H4 (cell line): ENCODE measurements at places on chromosomes 16 and 17.

GRCh38 chr16:77965346-77965745, 57.0 kb upstream of the CLEC3A start:
- no peak for DNase-seq

DNA sequence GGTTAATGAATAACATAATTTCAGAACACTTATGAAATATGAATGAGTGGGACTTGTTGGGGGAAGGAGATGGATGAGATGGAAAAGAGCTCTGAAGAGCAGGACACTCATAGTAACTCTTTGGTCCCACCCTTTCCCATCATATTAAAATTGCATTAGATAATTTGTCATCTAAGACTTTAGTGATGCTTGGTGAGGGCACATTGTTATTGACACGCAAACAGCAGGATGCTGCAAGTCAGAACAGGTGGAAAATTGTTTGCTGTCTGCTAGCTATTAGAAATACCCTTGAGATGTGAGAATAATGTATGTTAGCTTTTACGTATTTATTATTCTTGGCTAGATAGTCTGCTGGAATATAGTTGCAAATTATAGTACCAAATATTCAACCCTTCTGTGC, 75.7 kb downstream of the TANC2 start:
- no peak for DNase-seq

DNA sequence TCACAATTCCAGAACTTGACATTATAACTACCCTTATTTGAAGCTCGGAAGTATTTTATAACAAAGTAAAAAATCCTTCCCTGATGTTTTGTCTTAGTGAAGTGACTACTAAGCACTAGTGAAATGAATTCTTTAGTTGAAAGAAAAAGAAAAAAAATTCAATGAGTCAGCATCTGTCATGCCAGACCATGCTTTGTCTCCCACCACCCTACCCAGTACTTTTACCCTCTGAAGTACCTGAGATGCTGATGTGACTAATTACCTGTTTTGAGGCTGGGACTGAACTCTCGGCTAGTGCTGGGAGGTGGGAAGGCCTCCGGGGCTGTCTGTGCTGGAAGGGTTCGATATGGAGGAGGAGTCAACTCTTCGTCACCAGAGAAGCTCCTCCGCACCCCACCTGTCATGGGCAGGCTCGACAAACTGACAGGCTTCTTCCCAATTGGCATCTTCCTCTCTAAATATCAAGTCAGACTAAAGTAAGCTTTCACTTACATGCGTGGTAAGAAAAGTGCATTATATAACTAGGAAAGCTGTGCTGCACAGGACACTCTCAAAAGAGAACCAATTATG, 19.6 kb downstream of the NME2 start:
- no peak for DNase-seq

GRCh38 chr16:9176547-9177418, 85.3 kb downstream of the HAPSTR1 start:
- no peak for DNase-seq

GRCh38 chr17:4833941-4834680, 971 bp downstream of the MINK1 start:
- peak; percentile 69 for DNase-seq

GRCh38 chr17:78539781-78540180, 37.4 kb downstream of the DNAH17 start:
- no peak for DNase-seq

- no peak for DNase-seq
These were observed 654 bp downstream of the DLX3 start for GRCh38 chr17:49994085-49995054.

GRCh38 chr16:12682432-12683165, 121.1 kb downstream of the CPPED1 start:
- DNase-seq: no peak

GRCh38 chr16:24539850-24540601, 660 bp downstream of the RBBP6 start:
- DNase-seq: no peak

- DNase-seq: no peak
These were observed 167.4 kb downstream of the TOX3 start for GRCh38 chr16:52379551-52379950.

DNA sequence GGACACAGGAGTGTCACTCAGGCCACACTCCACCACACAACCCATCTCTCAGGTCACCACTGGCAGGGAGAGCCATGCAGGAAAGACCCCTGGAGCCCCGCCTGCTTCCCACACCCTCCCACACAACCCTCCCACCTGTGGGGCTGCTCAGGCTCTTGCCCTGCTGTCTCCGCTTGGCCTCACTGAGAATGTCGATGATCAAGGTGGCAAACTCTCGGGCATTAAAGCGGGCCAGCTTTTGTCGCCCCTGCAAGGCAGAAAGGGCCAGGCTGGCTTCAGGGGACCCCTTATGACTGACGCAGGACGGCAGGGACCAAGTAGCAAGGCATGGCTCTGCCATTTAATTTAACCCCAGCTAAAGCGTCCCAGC, 8.5 kb downstream of the TP53I13 start:
- DNase-seq: no peak

DNA sequence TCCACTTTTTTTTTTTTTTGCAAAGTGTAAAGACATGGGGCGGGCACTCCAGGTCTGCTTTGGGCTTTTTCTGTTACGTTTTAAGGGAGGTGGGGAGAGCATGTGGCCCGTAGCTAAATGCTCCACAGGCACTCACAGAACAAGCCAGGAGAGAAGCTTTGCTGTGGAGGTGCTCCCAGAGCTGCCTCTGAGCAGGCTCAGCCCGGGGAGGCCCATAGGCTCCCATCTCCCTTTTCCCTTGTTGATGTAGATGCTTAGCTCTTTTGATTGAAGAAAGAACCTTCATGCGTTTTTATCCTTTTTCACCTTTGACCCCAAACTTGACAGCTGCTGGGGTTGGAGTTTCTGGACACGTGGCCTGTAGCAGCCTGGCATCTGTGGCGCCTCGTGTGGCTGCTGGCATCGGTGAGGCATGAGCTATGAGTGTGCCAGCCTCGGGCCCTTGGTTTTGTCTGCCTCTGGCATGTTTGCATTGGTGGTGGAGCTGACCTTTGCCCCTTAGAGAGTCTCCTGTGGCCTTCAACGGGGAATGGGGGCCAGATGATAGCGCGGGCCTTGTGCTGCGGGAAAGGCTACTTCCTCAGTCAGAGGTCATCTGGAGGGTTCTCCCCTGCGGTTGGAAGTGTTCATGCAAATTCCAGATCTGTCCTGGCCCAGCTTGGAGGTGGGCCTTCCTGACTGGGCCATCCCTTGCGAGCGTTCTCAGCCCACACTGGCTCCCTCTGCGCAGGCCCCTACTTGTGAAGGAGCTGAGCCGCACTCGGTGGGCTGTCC, 20.0 kb upstream of the IL17C start:
- DNase-seq: no peak

DNA sequence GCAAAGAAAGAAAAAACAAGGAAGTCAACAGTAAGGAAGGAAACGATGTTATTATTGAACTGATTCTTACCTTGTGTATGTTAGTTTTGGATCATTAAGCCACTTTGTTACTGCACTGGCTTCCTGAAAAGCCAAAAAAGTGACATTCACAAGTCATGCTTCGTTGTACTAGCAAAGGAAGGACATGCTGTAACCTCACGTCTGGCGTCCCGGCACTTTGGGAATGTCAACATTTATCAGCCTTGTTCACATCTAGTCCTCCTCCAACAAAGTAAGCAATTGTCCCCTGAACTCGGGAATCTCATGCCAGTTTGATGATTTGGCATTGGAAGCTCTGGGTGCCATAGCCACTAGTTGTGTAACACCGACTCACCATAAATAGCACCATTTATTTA, 731 bp upstream of the MKS1 start:
- no peak for DNase-seq

DNA sequence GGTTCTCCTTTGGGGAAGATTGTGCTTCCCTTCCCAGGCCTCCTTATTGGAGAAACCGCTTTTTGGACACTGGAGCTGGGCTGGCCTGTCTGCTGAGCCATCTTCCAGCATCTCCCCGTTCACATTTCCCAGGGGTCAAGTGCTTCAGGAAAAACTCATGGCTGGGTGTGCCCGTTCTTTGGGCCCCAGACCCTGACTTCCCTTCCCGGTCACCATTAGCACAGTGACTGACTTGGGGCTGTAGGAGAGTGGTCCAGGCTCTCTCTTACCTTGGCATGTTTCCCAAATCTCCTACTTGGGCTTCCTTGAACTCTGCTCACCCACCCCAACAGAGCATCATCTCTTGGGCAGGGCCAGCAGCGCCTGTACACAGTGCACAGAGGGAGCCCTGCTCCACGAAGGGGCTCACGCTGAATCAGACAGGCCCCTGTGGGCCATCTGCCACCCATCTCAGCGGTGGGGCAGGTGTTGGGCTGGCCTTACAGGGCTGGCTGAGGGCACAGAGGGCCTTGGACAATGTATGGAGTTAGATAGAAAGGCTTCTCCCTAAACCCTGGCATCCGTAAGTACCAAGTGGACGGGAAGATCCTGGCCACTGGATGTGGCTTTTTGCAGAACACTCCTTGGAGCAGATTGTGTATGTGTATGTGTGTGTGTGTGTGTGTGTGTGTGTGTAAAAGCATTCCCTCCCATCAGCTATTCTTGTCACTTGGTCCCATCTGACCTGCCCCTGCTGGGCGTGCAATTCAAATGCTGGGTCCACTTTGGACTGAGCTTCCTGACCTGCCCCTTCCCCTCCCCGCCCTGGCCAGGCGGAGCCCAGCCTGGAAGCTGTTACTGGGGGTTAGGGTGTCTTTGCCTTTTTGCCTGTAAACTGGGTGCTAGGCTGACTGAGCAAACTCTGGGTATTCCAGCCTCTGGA, 24.9 kb upstream of the CDC42EP4 start:
- no peak for DNase-seq

DNA sequence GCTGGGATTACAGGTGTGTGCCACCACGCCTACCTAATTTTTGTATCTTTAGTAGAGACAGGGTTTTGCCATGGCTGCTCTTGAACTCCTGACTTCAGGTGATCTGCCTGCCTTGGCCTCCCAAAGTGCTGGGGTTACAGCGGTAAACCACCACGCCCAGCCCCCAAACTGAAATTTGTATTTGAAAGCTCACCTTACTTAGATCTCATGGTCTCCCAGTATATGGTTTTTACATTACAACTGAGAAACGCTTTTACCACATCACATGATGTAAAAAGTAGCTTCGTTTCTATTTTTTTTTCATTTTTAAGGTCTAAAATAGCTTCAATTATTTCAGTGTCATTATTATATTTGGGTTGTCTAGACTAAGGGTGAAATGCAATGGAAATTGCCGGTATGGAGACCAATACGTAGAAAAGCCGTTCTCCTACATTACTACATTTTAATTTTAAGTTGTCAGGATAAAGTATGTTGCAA, 93.3 kb downstream of the BCAS3 start:
- DNase-seq: no peak

DNA sequence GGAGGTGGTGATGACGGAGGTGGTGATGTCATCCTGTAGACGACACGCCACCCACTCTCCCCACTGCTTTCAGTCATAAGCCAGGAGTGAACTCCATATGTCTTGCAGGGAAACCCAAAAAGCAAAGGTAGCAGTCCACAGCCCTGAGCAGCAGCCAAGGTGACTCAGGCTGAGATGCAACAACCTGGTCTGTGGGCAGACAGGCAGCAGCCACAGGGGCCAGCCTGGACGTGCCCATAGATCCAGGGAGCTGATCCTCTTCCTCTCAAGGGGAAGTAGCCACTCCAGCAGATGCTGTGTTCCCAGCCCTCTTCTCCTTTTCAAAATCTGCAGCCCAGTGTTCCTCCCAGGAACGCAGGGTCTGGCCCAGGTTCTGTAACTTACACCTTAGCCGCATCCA, 17.3 kb upstream of the CIITA start:
- no peak for DNase-seq

DNA sequence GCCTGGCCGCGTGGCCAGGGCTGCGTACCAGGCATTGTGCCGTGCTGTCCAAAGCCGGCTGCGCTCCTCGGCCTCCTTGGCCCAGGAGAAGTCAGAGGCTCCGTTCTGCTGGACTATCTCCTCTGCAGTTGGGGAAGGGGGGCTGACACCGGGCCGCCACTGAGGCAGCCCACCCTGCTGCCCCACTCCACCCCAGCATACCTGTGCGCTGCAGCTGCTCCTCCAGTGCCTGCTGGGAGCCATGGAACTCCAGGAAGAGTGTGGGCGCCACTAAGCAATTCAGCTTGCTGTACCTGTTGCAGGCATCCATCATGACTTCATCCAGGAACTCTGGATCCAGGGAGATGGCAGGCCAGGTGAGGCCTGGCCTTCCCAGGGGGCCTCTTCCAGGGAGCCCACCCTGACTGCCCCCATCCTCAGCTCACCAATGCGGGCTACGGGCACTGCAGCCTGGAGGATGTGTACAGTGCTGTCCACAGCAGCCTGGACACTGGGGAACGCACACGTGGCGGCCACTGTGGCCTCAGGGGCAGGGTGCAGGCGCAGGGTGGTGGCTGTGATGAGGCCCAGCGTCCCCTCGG, 2.9 kb downstream of the LDHD start:
- no peak for DNase-seq

GRCh38 chr17:35865412-35866340, 3.0 kb downstream of the HEATR9 start:
- peak; percentile 33 for DNase-seq

- no peak for DNase-seq
These were observed 4.5 kb upstream of the CACNG5 start for GRCh38 chr17:66830451-66830850.
